ENCODE measurements at places on chromosomes 13 and 19. TPM values are rescaled to one million over a fixed set of nuclear protein-coding genes. Genes with fewer than 3 reads are reported as not detected.

The CGB1 gene
- polyA plus RNA-seq = not detected

DNA sequence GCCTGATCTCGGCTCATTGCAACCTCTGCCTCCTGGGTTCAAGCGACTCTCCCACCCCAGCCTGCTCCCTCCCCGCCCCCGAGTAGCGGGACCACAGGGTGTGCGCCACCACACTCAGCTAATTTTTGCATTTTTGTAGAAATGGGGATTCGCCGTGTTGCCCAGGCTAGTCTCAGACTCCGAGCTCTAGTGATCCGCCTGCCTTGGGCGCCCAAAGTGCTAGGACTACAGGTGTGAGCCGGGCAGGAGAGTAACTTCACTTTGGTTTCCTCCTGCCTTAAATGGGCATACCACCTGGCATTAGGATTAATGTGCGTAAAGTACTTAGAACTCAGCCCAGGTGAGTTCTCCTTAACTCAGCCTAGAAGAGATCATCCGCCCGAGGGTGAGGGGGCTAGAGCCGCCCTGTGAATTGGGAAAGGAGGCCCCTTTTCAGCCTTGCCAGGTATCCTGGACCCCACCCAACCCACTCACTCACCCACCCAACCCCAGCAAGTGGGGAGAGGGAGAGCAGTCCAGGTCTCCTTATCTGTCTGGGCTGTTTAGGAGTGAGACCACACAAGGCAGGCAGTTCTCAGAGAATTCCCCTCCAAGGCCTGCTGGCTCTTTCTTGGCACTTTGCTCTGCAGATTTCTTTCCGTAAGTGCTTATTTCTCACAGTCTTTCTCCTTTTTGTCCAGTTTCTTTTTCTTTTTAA, 1.2 kb upstream of the ZFP36 start:
- no peak for DNase-seq

- no peak for DNase-seq
Observed at GRCh38 chr19:28475525-28475924, 737.4 kb downstream of the UQCRFS1 start.

- DNase-seq = no peak
Observed at GRCh38 chr13:87677043-87677495, 5.9 kb downstream of the SLITRK5 start.

DNA sequence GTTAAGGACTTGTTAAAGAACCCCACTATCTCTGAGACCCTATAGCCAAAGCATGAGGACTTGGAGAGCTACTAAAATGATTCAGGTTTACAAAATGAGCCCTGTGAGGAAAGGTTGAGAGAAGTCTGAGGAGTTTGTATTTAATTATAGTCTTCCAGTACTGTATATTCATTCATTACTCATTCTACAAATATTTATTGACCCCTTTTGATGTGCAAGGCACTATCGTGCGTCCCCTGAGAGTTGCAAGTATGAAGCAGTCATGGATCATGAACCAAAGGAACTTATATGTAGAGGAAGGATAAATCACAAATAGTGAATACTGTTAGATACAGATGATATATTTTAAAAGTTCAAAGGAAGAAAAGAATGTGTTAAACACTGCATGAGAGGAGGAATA, 84.4 kb downstream of the DNAJC15 start:
- no peak for DNase-seq

Data from K562 (cell line).